HCT116 (cell line): ENCODE measurements at places on chromosomes 6 and 20.

DNA sequence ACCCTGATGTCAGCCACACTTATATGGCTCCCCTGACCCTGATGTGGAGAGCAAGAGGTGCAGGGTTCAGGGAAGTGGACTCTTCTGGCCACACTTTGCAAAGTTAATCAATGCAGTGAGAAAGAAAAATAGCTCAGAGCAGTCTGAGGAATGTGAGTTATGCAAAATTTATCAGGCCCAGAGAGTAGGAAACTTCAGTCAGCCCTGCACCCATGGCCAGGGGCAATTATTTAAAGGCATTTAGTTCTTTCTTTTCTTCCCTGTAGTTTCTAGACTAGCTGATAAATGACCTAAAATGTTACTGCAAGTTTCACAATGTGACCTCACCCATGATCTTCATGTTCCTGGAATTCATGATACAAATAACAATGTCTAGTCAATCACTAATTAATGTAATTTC lies 143.7 kb upstream of the GGTLC1 start:
- DNase-seq: no peak

DNA sequence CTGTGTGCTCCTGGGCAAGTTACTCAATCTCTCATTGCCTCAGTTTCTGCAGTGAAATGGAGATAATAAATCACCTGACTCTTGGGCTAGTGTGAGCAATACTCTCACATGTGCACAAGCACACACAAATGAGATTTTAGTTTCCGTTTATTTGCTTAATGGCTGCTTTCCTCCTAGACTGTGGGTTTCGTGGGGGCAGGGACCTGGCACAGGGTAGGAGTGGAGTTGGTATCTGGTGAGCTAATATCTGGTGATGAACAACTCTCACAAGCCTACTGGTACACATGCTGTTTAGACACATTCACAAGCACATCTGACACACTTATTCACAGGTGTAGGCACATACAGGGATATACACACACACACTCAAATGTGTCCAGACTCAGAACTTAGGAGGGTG lies 73.8 kb downstream of the TOX2 start:
- no peak for DNase-seq

GRCh38 chr20:52447225-52447551 lies 255.6 kb upstream of the ZFP64 start:
- no peak for DNase-seq

DNA sequence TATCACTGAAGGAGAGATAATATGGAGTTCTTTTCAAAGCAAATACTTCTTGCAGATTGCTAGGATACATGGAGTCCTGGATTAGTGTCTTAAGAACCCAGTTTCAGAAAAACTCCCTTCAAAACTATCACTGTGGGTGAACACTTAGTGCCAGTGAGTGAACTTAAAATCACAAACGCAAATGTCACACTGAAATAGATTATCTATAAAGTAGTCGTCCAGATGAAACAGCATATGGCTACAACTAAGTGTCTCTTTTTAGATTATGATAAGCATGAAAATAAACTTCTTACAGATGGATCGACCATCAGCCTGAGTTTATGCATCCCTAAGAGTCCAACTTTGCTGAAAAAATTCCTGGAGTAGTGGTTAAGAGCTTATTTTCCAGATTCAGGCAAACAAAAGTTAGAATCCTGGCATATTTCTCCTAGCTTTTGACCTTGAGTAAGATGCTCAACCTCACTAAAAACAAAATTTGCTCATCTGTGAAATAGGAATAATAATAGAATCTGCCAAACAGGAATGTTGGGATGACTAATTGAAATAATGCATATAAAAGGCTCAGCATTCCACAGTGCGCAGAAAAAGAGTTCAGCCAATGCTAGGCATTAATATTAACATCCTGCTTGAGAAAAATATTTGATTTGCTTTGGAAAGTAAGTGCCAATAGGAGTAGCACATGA lies 70.4 kb downstream of the DOK5 start:
- DNase-seq: no peak

DNA sequence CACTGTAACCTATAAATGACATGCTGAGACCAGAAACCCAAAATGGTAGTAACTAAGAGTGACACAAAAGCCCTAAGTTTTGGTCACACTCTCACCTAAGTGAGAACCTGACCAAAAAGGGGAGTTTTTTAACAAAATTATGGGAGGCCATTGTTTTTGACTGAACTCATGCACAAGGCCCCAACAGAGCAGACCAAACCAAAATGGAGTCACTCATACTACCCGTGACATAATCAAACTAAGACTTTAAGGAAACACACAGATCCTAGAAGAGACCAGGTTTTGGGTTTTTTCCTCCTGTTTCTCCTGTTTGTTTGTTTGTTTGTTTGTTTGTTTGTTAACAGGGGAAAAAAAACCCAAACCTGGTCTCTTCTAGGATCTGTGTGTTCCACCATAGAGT lies 49.2 kb upstream of the MRAP2 start:
- DNase-seq: no peak

DNA sequence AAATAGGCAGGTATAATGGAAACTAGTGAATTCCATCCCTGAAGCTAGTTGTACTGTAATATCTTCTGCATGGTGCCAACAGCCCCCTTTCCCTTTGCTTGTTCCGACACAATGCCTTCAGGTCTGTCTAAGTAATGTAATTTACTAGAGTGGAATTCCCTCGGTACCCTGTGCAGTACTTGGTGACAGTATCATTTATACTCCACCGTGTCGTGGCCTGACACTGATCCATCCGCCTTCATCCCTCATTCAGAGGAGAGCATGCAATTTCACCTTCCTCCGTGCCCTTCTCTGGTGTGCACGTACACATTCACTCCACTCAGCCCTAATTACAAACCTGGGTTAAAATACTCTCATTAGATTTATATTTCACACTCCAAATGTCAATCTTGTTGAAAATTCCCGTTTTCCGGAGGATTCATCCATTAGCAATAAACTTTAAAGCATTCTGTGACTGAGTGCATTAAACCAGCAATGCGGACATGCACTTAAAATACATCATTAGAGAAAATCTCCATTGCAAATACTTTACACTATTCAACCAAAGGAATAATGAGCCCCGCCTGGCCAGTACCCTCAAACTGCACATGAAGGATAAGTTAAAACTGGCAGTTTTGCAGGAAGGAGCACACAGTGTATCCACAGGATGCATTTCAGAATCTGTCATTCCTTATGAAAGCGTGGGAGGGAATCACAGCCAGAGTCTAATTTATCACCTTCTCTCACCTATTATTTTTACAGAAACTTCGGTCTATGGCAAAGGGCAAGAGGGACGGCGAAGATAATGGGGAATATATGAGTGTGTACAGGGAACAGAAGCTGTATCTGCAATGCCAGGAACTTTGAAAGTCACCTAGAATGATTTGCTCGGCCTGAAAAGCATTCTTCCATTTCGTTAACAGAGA lies 182.5 kb downstream of the GJA10 start:
- no peak for DNase-seq
